D341Med (cell line): ENCODE measurements at places on chromosomes 4 and X.

DNA sequence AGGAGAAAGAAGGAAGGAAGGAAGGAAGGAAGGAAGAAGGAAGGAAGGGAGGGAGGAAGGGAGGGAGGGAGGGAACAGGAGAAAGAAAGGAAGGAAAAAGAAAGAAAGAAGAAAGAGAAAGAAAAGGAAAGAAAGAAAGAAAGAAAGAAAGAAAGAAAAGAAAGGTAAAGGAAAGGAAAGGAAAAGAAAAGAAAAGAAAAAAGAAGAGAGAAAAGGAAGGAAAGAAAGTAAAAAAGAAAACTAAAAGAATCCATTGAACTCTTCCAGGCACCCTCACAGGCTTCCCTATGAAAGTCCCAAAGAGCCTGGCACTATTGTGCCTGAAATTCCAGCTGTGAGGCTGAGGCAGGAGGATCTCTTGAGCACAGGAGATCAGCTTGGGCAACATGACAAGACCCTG, 11.5 kb downstream of the ABCG2 start:
- no peak for DNase-seq

DNA sequence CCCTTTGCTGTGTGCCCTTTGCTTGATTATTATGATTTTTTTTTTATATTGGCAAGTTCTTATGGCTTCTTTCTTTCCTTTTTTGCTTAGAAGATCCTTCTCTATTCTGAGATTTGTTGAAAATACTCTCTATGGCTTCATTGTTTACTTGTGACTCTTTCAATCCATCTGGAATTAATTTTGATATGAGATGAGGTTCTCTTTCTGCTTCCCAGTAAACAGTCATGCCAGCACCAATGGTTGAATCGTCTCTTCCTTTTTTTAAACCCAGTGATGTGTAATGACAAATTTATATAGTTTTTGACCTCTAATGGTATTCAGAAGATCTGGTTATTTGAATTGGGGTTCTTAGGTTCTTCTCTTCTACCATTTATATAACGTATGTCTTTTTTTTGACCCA, 121.8 kb downstream of the ARHGAP10 start:
- DNase-seq = no peak

GRCh38 chr4:101711590-101712260, 78.8 kb upstream of the BANK1 start:
- DNase-seq = peak; percentile 29

DNA sequence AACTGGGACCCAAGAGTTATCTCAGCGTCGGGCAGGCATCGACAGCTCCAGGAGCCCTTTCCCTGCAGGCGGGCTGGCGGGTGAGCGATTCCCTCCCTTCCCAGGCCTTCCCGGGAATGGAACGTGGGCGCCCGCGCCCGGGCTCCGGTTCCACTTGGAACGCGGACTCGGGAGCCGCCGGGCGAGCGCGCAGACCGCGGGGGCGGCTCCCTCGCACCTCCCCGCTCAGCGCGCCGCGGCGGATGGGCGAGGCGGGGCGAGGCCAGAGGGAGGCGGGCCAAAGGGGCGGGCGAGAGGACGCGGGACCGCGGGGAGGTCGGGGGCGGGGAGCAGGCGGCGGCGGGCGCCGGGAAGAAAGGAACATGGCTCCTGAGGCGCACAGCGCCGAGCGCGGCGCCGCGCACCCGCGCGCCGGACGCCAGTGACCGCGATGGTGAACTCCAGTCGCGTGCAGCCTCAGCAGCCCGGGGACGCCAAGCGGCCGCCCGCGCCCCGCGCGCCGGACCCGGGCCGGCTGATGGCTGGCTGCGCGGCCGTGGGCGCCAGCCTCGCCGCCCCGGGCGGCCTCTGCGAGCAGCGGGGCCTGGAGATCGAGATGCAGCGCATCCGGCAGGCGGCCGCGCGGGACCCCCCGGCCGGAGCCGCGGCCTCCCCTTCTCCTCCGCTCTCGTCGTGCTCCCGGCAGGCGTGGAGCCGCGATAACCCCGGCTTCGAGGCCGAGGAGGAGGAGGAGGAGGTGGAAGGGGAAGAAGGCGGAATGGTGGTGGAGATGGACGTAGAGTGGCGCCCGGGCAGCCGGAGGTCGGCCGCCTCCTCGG, at the start of gene PKD2:
Gene PKD2, plus strand, starts transcription at position 332 of the 818 bp plus-strand sequence. Its CDS starts 99 bp downstream, at position 431.
- DNase-seq = peak; percentile 94

- DNase-seq = no peak
These were observed 69.8 kb downstream of the MTNR1A start for GRCh38 chr4:186485561-186486062.

GRCh38 chr4:105971036-105971435, 75.8 kb downstream of the NPNT start:
- DNase-seq = no peak

GRCh38 chr4:140141210-140141835, 12.7 kb downstream of the MAML3 start:
- no peak for DNase-seq

- no peak for DNase-seq
These were observed 2.2 kb upstream of the C4orf36 start for GRCh38 chr4:86894455-86894854.
